GM23248 (cell line): ENCODE measurements at places on chromosomes 12 and 14. TPM values are rescaled to one million over a fixed set of nuclear protein-coding genes. Genes with fewer than 3 reads are reported as not detected.
A peak's percentile ranks its signal among the peaks of the same experiment; 100 is the strongest.

HOXC5 gene
- total RNA-seq = 1.1 and 1.8 TPM in 2 replicates

RBMS2 gene
- total RNA-seq = 23.8 and 28.7 TPM in 2 replicates

GRCh38 chr14:20712904-20713303, 24.3 kb downstream of the ANG start:
- H3K36me3 ChIP-seq = no peaks in the 10 kb centered on the region
- no peak overlapping the region for H3K4me3 ChIP-seq
- no peak overlapping the region for H3K27ac ChIP-seq

DNA sequence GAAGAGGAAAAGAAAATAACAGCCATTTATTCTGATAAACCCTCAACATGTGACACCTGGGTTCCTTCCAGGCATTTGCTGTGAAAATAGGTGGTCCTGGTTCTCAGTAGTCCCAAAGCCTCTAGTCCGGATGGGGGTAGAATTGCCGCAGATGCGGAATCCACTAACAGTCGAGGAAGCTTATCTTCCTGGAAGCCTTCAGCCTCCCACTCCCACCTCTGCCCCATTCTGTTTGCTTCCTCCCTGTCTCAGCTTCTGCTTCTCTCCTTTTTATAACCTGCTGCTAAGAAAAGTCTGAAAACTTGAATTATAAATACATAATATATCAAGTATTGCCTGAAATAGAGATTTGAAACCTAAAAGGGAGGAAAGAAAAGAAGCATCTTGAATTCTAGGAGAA, 14.0 kb upstream of the MAP3K9 start:
- H3K27me3 ChIP-seq = no peaks in the 10 kb centered on the region
- DNase-seq = no peak
- peak overlapping the region; percentile 73; the same call in 1 of the 2 replicates for H3K4me3 ChIP-seq
- no peaks in the 10 kb centered on the region; the same call in 1 of the 2 replicates for H3K4me1 ChIP-seq
- no peaks in the 10 kb centered on the region for H3K36me3 ChIP-seq
- no peak overlapping the region for H3K27ac ChIP-seq

- peaks cover 13% of the 10 kb centered on the region; the same call in 1 of the 2 replicates for H3K4me1 ChIP-seq
- DNase-seq = peak; percentile 60
- H3K36me3 ChIP-seq = peaks cover 98% of the 10 kb centered on the region
- H3K27me3 ChIP-seq = no peaks in the 10 kb centered on the region
- no peak overlapping the region for H3K4me3 ChIP-seq
Measured at GRCh38 chr14:51716610-51717009, 64.9 kb downstream of the FRMD6 start.

GRCh38 chr14:104169699-104170479, 31.5 kb downstream of the KIF26A start:
- no peaks in the 10 kb centered on the region for H3K36me3 ChIP-seq
- no peaks in the 10 kb centered on the region for H3K27me3 ChIP-seq
- DNase-seq = no peak
- no peaks in the 10 kb centered on the region for H3K4me1 ChIP-seq
